Breast epithelium (tissue), 4 donors: ENCODE measurements at places on chromosomes 6 and 20.

DNA sequence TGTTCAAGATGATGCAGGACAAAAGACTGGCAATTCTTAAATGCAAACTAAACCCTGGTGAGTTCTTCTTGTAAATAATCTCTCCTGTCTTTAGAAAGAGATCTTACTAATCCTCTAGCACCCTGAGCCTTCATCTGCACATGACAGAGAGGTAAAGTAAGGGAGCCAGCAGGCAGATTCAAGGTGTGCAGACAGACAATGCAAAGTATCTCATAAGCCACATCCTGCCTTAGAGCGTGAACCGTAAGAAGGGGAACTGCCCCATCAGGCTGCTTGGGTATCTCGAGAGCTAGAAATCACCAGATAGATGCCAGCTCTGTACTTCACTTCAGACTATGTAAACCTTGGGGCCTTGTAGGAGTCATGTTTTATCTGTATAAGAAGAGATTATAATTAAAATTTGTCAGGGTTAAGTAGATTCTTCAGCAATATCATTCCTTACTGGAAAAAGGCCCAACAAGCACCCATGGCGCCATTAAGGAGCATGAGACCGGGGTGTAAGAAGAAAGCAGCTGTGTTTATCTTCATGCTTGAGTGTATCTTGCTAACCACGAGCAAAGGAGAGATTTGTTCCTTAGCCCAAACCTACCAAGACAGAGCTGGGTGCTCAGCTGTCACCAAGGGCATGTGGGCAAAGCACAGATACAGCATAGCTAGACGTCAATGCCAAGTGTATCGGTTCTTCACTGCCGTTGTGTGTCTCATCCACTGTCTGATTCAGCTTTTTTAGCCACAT is 24.4 kb downstream of the CNR1 start:
- no peak for DNase-seq

- DNase-seq: no peak
Observed at GRCh38 chr6:71239694-71240093, 48.9 kb upstream of the OGFRL1 start.

DNA sequence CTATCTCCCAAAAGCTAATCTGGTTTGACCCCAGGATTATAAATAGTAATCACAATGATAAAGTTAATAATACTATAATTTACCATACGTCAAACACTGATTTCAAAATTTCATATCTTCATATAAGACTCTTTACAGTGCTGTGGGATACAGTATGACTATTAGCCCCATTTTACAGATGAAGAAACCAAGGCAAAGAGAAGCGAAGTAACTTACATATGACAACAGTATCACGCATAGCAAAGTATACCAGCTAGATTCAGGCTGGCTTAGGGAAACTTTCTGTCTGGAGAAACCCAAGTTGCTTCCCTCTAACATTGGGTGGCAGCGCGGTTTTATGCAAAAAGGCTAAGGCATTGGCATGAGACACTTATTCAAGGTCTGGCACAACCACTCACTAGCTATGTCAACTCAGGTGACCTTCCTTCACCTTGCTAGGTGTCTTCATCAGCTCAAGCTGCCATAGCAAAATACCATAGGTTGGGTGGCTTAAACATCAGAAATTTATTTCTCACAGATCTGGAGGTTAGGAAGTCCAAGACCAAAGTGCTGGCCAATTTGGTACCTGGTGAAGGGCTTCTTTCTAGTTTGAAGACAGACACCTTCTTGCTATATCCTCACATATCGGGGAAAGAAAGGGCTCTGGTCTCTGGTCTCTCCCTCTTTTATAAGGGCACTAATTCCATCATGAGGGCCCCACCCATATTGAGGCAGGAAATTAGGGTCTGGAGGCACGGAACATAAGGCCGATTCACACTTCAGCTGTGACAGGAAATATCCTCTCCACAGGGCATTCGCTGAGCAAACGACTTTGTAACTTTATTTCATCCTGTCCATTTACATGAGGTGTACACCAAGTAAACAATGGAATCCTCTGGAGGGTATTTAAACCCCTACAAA is 22.4 kb upstream of the UTRN start:
- no peak for DNase-seq

GRCh38 chr6:17472653-17473183 is 79.3 kb downstream of the CAP2 start:
- no peak for DNase-seq

DNA sequence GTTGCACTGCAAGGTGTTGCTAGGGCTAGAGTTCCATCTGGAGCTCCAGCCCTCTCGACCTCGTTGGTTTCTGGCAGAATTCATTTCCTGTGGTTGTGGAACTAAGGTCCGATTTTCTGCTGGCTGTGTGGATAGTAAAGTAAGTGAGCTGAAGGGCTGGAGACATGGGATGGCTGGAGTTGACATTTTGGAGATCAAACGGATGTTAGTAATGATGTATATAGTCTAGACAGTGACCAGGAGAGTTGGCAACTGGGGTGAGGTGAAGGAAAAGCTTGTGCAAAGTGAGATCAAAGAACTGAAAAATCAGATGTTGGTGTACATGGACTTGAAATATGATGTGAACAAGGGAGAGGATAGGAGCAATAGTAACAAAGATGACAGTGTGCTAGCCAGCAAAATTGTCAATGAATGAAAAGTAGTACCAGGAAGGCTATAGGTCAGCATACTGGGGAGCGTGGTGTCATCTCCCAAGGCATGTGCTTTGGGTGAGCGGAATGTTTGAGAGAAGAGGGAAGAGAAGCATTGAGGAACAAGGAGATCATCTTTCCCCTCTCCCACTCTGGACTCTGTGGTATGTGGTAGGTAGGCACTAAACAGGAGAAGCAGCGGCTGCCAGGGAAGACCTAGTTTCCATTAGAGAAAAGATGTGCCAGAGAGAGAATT is 7.8 kb downstream of the QRSL1 start:
- no peak for DNase-seq

- no peak for DNase-seq
Observed at GRCh38 chr20:43983359-43983758, 68.7 kb downstream of the TOX2 start.

DNA sequence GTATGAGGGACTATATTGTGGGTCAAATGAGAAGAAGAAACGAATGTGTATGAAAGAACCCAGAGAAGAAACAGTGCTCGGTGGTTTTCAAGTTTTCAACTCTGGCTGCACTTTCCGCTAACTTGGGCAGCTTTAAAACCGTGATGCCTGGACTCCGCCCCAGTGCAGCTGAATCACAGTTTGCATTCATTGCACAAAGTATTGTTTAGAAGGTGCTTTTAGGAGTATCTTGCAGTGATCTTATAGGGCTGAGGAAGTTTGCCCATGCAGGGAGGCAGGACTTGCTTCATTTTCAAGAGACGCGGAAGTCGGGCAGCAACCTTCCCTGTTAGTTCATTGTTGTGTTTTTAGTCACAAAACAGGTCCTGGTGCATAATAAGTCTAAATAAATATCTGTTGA is 52.7 kb downstream of the RSPH3 start:
- DNase-seq: no peak

GRCh38 chr20:32855387-32855786 is 3.3 kb upstream of the EFCAB8 start:
- DNase-seq: no peak

DNA sequence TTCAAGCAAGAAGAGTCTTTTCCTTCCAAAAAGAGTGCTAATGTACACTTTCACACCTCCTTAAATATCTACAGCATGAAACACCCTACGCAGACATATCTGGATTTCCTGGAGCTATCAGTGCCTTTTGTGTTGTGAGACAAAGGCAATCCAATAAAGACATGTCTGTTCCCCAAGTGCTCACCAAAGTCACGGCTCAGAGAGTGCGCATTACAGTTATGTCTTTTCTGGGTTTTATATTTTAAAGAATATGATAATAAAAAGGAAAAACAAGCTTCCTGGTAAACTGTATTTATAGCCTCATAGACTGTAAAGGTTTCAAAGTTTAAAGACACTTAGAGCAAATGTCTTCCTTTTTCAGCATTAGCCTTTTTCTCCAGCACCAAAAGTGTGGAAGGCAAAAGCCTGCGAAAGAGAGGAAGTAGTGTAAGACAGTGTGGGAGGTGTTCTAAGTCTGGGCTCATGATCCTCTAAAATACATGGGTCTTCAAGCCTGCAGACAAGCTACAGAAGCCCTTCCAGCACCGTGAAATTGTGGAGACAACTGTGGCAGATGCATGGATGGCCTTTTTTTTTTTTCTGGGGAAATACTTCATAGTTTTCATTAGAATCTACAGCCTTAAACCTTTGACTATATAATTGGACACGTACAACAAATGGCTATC is 135.0 kb upstream of the SLC35B3 start:
- no peak for DNase-seq

- no peak for DNase-seq
Observed at GRCh38 chr6:111794727-111795452, 78.4 kb downstream of the FYN start.

- no peak for DNase-seq
Observed at GRCh38 chr6:104952911-104953399, 4.0 kb upstream of the LIN28B start.

GRCh38 chr6:45631396-45631795 is 253.7 kb upstream of the SUPT3H start:
- DNase-seq: no peak

GRCh38 chr6:15993716-15994228 is 135.1 kb upstream of the MYLIP start:
- DNase-seq: no peak
